ENCODE measurements at places on chromosomes 1 and 21.

GRCh38 chr1:245441689-245442088 lies 286.9 kb downstream of the KIF26B start:
- no peak for DNase-seq

DNA sequence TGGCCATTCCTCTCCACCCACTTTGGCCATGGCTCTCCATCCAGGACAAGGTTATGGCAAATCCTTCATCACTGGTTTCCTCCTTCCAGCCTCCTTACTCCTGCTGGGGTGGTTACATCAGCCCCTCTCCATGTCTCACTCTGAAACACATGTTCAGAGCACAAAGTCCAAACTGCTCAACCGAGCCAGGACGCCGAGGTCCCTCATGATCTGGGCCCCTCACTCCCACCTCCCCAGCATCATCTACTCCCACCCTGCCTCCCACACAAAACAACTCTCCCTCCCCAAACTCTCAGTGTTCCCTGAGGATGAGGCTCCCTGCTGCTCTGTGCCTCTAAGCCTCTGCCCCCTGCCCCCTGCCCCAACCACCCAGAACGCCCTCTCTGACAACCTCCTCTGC lies 33.3 kb upstream of the ZBTB40 start:
- DNase-seq = no peak

DNA sequence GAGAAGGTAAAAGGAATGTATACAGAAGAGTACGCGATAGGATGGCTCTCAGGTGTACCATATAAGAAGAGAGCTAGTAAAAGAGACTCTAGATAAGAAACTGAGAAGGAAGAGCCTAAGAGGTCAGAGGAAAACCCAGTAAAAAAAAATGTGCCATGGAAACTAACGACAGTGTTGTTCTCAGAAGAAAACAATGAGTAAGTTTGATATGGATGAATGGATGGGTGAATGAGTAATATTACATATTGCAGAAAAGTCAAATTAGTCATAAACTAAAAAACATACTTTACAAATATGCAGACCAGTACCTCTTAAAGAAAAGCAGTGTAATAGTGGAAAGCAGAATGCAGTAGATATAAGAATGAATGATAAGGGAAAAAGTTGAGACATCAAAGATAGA lies 316.2 kb downstream of the HMCN1 start:
- no peak for DNase-seq

- no peak for DNase-seq
Measured at GRCh38 chr1:25517476-25518394, 25.7 kb upstream of the LDLRAP1 start.
